HTR-8/SVneo (cell line): ENCODE measurements at places on chromosomes 11 and 22.

- no peak for DNase-seq
These were observed 156.2 kb downstream of the CRYBB2 start for GRCh38 chr22:25375683-25376082.

GRCh38 chr11:118715837-118716260 is 36.4 kb upstream of the TREH start:
- DNase-seq, result no peak

GRCh38 chr22:45268167-45268957 is 16.4 kb upstream of the UPK3A start:
- no peak for DNase-seq

GRCh38 chr11:113182288-113182687 is 132.1 kb upstream of the TTC12 start:
- DNase-seq, result no peak

GRCh38 chr11:111379602-111380136 is 594 bp upstream of the POU2AF1 start:
- no peak for DNase-seq

- no peak for DNase-seq
These were observed 15.3 kb downstream of the KCNJ5 start for GRCh38 chr11:128906185-128907050.
